ENCODE measurements at places on chromosomes 6 and 20. TPM values are rescaled to one million over a fixed set of nuclear protein-coding genes. Genes with fewer than 3 reads are reported as not detected.

- no peaks in the 10 kb centered on the region for H3K36me3 ChIP-seq
- H3K27me3 ChIP-seq = no peaks in the 10 kb centered on the region
- DNase-seq = no peak
- no peak overlapping the region for H3K27ac ChIP-seq
Measured at GRCh38 chr6:26478985-26479278, 21.2 kb upstream of the BTN1A1 start.

- H3K4me3 ChIP-seq = no peak overlapping the region
- DNase-seq = peak; percentile 24
- no peak overlapping the region for H3K27ac ChIP-seq
- H3K27me3 ChIP-seq = no peaks in the 10 kb centered on the region
Measured at GRCh38 chr6:98927534-98927933, 20.2 kb downstream of the FBXL4 start.

- H3K36me3 ChIP-seq = no peaks in the 10 kb centered on the region
- no peak for DNase-seq
- no peak overlapping the region for H3K27ac ChIP-seq
Measured at GRCh38 chr6:117989086-117989485, 82.0 kb downstream of the SLC35F1 start.

C20orf141 gene
- 0.68 TPM for polyA plus RNA-seq

DNMT3B gene
- 5.3 TPM for polyA plus RNA-seq

FERMT1 gene
- 3.4 TPM for polyA plus RNA-seq
